ENCODE measurements at places on chromosomes 2 and 18.

DNA sequence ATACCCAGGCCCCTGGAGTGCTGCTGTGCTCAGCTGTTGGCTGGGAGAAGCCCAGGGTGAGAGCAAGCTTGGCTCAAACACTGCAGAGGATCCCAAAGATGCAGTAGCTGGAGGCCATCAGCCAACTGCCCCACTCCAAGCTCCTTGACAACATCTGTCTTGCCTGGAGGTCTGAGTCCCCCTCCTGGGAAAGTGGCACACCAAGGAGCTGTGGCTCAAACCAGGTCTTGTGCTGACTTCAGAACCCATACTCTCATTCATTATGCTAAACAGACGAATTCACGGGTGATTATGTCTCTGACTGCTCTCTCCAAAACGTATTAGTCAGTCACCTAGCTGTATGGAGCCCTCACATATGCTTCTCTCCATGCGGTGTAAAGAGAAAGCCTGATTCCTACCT lies 206.1 kb downstream of the TTC32 start:
- H3K4me3 ChIP-seq: no peak overlapping the region
- no peak overlapping the region for H3K27ac ChIP-seq
- H3K4me1 ChIP-seq: no peaks in the 10 kb centered on the region
- peaks cover 13% of the 10 kb centered on the region for H3K27me3 ChIP-seq
- H3K36me3 ChIP-seq: no peaks in the 10 kb centered on the region

GRCh38 chr18:13273800-13274199 lies 55.2 kb downstream of the LDLRAD4 start:
- no peak for DNase-seq
- H3K4me1 ChIP-seq: peaks cover 38% of the 10 kb centered on the region
- H3K4me3 ChIP-seq: no peak overlapping the region
- H3K36me3 ChIP-seq: peaks cover 8% of the 10 kb centered on the region
- no peaks in the 10 kb centered on the region for H3K27me3 ChIP-seq

GRCh38 chr2:234674781-234675201 lies 177.9 kb upstream of the ARL4C start:
- H3K27me3 ChIP-seq: no peaks in the 10 kb centered on the region
- DNase-seq: no peak
- H3K27ac ChIP-seq: no peak overlapping the region
- H3K4me1 ChIP-seq: peaks cover 14% of the 10 kb centered on the region
- no peak overlapping the region for H3K4me3 ChIP-seq

DNA sequence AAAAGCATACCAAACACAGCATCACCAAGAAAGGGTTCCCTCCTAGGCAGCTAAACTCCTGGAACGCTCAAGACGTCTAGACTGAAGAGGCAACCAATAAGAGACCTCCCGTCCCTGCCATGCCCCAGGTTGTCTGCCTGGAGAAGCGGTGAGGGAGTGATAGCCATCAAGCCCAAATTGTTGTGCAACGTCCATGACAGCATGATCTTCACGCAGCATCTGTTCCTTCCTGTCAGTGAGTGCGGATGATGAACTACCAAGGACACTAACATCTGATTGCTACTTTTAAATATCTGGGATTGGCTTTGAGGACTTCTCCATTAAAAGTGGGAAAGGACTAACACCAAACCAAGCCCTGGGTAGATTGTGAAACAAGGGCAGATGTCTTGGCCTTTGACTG lies 149.7 kb downstream of the TXNL1 start:
- H3K36me3 ChIP-seq: no peaks in the 10 kb centered on the region
- H3K27me3 ChIP-seq: no peaks in the 10 kb centered on the region
- peaks cover 3% of the 10 kb centered on the region for H3K4me1 ChIP-seq

- no peak overlapping the region for H3K4me3 ChIP-seq
- H3K36me3 ChIP-seq: no peaks in the 10 kb centered on the region
- H3K27me3 ChIP-seq: no peaks in the 10 kb centered on the region
These were observed 45.2 kb upstream of the SLC4A10 start for GRCh38 chr2:161578998-161579397.

DNA sequence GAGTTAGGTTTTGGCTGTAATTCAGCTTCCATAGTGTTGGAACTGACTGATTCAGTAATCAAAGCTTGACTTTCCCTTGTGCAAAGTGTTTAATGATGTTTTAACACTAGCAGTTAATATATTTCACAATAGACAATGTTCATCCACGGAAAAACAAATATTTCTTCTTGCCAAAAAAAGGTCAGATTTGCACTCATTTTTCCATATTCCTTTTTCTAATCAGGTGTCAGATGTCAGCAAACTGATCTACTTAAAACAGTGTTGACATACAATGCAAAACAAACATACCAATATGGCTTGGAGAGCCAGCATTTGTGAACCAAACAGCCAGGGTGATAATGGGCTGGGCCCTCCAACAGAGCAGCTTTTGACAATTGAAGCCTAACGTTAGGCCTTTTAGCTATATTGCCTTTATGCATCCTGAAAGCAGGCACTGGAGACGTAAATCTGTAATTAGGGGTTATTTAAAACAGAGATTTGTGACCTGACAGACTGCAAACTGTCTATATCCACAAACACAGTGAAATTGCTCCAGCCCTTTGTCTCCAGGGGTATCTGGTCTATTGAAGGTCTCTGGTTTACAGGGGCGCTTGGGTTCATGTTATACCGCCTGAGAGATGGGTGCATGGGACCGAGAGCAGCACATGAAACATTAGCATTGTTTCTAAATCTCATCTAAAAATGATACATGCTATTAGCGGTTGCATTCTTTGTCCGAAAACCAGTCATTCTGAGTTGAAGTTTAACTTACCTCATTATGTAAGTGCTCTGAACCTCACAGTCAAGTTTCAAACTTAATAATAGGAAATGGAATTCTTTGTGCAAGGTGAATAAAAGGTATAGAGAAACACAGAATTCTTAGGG lies 7.1 kb upstream of the CDCA7 start:
- peaks cover 5% of the 10 kb centered on the region for H3K4me1 ChIP-seq
- no peaks in the 10 kb centered on the region for H3K27me3 ChIP-seq
- H3K27ac ChIP-seq: no peak overlapping the region
- H3K4me3 ChIP-seq: no peak overlapping the region

DNA sequence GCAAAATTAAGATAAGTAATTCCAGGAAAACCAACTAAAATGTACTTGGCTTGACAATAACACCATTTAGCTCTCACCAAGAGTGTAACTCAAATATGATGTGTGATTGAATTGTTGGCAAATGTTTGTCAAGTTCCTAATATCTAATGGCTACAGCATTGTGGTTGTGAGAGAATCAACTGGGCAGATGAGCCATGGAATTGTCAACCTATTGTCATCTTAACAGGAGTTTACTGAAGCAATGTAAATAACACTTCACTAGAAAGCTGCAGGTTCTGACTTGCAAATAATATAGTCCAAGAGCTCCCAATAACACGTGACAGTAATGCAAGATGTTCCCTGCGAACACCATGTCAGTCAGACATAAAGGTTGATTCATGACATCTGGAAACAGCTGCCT lies 495.2 kb upstream of the MEIS1 start:
- H3K4me3 ChIP-seq: no peak overlapping the region
- no peaks in the 10 kb centered on the region for H3K36me3 ChIP-seq
- peaks cover 7% of the 10 kb centered on the region for H3K4me1 ChIP-seq
- H3K27me3 ChIP-seq: peaks cover 1% of the 10 kb centered on the region
- no peak overlapping the region for H3K27ac ChIP-seq
- DNase-seq: no peak

DNA sequence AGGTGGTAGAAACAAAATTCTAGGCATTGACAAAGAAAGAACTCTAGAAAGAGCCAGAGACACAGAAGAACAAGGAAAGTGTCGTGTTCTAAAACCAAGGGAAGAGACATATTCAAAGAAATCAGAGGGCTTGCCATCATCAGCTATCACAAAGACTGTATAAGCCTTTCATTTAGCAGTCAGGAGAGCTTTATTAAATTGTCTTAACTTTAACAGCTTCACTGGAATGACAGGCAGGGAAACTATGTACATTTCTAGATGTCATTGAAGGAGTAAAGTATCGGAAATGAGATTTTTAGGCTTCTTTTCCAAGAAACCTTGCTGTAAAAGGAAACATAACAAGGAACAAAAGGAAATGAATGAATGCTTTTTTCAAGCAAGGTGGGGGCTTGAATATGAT lies 15.8 kb downstream of the KYNU start:
- peaks cover 4% of the 10 kb centered on the region for H3K4me1 ChIP-seq
- no peak overlapping the region for H3K4me3 ChIP-seq
- H3K27me3 ChIP-seq: no peaks in the 10 kb centered on the region

DNA sequence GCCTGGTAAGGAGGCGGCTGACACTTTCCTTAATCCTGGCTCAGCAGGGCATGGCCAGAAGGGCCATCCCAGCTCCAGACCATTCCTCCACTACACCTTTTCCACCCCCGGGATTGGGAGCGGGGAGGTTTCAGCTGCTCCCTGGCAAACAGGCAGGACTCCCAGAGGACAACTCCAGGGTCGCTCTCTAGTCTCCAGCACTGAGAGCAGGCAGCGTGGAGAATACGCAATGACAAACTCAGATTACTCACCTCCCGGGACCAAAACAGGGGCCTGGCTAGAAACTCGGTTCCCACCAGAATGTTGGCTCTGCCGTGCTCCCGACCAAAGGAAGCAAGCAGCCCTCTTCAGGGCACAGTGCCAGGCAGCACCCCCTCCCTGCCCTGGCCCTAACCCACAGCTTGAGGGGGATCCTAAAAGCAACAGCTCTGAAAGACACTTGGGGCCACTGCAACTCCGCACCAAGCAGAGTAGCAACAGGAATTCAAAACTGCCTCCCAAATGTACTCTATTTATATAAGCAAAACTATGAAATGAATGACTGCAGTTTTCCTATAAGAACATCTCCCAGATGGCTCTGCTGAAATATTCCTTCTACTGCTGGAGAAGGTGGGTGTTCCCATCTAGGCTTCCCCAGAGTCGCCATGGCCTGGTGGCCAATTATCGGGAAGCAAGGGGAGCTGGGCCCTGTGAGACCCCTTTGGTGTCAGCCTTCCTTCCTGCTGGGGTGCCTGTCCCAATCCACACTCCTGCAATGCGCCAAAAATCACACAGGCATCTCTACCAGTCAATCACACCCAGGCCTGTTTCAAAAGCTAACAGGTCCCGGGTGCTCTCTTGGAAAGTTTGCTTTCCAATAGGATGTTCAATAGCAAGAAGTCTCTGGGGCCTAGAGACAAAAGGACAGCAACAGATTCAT lies 61.2 kb upstream of the POMC start:
- peak overlapping the region; percentile 9 for H3K27ac ChIP-seq
- peaks cover 9% of the 10 kb centered on the region for H3K27me3 ChIP-seq
- H3K4me1 ChIP-seq: peaks cover 11% of the 10 kb centered on the region

GRCh38 chr2:160558531-160558930 lies 64.9 kb upstream of the RBMS1 start:
- no peak overlapping the region for H3K4me3 ChIP-seq
- no peak for DNase-seq
- H3K4me1 ChIP-seq: no peaks in the 10 kb centered on the region
- H3K36me3 ChIP-seq: no peaks in the 10 kb centered on the region
- no peak overlapping the region for H3K27ac ChIP-seq

DNA sequence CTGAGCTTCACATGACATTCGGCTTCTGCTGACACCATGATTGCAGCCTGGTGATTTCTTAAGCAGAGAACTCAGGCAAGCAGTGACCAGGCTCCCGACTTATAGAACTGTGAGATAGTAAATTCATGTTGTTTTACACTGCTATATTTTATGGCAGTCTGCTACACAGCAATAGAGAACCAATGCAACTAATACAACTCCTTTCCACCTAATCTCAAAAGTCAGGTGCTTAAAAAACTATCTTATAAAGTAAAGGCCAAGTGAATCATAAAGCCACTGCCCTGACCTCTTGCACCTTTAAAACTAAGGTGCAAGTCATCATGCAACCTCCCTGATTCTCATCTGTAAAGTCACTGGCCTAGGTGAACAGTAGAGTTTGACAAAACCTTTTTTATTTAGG lies 95.3 kb upstream of the GLS start:
- H3K4me1 ChIP-seq: peaks cover 54% of the 10 kb centered on the region
- H3K4me3 ChIP-seq: no peak overlapping the region

GRCh38 chr18:66046032-66046602 lies 295.3 kb downstream of the CDH7 start:
- no peak for DNase-seq
- H3K4me1 ChIP-seq: peaks cover 3% of the 10 kb centered on the region
- no peak overlapping the region for H3K27ac ChIP-seq
- H3K4me3 ChIP-seq: no peak overlapping the region
- no peaks in the 10 kb centered on the region for H3K36me3 ChIP-seq

DNA sequence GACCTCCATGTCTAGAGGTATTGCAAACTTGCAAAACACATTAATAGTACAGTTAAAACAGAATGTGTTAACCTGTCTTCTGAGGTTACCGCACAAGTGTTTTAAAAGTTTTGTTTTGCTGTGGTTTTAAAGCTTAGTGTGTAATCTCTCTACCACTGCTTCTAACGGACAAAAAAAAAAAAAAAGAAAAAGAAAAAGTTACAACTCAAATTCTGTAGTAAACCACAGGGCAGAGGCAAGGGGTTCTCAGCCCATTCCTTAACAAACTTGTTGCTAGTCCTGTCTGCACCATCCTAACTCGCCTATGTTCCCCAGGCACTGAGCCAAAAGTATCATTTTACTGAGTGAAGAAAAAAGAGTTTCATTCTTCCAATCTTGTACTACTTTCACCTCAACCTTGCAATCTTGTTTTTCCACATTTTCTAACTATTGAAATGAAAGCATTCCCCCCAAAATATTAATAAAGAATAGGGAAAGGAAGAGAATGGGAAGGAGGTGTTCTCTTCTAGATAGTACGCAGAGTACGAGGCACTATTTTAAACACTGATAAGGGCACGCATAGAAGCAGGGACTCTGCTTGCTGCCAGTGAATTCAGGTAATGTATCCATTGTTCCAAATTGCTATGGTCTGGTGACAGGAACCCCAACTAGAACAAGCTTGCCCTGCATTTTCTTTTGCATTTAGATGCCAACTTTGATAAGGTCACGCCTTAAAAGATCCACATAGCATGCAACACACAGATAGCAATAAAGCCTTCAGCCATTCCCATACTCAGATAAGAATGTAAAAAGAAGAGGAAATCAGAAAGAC lies 47.1 kb downstream of the IKZF2 start:
- peaks cover 6% of the 10 kb centered on the region for H3K4me1 ChIP-seq
- H3K27me3 ChIP-seq: no peaks in the 10 kb centered on the region
- H3K36me3 ChIP-seq: no peaks in the 10 kb centered on the region
- no peak for DNase-seq

DNA sequence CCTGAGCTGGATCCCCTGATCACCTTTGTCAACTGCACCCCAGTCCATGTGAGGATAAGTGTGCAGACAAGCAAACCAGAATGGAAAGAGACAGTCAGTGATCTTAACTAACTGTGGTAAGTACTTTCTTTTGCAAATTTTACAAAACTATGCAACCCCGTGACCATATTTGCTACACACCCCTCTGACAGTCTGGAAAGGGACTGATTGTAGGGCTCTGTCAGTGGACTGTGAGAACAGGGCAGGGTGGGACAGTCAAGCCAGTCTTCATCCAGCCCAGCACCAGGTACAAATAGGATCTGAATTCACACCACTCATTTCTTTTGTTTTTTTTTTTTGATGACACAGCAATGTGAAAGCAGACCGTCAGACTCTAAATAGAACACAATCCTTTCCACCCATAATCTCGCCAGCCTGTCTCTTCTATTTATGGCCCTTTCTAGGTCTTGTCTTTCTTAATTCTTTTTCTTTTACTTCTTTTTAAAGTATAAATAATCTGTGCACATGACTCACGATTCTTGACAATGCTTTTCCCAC lies 165.6 kb downstream of the ARL6IP6 start:
- H3K27ac ChIP-seq: no peak overlapping the region
- H3K4me1 ChIP-seq: no peaks in the 10 kb centered on the region
- no peak for DNase-seq
- H3K27me3 ChIP-seq: peaks cover 2% of the 10 kb centered on the region

GRCh38 chr2:176931588-176932563 lies 280.7 kb upstream of the HNRNPA3 start:
- no peaks in the 10 kb centered on the region for H3K27me3 ChIP-seq
- DNase-seq: no peak
- no peak overlapping the region for H3K27ac ChIP-seq
- H3K4me1 ChIP-seq: no peaks in the 10 kb centered on the region
- no peaks in the 10 kb centered on the region for H3K36me3 ChIP-seq

Data from endothelial cell (in vitro differentiated cells).